ENCODE measurements at places on chromosomes 4 and X.

- DNase-seq = no peak
Measured at GRCh38 chr4:62394766-62395165, 1194.6 kb downstream of the ADGRL3 start.

DNA sequence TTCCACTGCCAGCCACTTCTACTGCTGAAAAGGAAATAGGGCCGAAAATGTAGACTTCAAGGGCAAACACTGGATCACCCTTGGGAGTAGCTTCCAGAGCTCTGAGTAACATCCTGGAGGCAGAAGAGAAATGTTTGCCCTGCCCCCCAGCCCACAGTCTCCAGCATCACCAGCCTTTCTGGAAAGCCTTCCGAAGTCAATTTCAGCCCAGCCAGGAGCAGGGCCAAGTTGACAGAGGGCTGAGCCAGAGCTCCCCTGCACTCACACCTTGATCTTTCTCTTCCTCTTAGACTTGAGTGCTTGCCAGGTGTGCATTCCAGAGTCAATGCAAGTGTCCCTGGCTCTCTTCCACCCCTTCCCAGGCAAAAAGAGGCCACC is 35.2 kb downstream of the SLC25A5 start:
- peak; percentile 87 for DNase-seq

GRCh38 chr4:101191302-101192098 is 155.8 kb downstream of the PPP3CA start:
- DNase-seq = peak; percentile 96

DNA sequence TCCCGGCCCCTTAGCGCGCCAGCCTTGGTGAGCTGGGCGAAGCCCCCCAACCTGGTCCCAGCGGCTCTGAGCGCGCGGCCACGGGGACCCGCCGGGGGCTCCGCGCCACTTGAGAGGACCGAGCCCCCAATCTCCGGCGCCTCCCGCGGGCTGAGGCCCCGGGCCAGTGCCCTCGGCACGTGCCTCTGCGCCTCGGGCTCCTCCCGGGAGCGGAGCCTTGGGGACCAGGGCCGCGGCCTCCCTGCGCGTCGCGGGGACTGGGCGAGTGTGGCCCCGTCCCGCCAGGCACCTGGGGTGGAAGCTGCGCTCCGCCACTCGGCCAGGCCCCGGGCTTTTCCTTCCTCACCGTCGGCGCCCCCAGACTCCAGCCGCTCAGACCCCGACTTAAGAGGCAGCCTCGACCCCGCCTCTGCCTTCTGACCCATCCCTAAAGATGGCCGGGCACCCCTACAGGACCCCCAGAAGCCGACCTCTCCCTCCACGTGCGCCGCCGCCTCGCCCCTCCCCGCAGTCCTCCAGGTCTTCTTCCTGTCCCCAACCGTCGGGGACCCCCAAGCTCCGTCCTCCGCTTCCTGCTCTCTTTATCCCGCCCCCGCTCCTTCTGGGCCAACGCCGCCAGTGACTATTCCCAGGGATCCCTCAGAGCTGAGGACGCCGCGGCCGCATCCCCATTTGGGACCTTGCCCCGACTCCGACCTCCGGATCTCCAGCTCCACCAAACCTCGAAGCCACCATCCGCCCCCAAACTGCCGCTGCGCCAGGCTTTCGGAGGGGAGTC is 752 bp downstream of the ERAS start:
- DNase-seq = no peak

DNA sequence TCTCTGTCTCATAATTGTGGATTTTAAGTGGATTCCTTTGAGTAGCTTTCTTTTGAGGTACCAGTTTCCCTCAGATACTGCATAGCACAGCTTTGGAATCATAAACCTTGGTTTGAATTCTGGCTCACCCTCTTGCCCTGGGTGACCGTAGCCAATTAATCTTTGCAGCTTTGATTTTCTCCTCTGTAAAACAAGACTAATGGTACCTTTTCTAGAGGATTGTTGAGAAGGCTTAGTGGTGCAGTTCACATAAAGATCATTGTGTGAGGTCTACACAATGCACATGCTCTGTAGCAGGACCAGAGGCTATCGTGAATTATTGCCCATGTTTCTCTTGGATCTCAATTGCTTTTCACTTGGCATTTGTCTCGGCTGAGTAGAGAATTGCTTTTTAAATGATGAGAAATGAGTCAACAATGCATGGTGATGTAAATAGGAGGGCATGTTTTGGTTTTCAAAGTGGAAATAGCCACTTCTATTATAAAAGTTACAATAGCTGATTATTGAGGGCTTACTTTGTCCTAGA is 47.9 kb downstream of the TMEM131L start:
- DNase-seq = peak; percentile 73

DNA sequence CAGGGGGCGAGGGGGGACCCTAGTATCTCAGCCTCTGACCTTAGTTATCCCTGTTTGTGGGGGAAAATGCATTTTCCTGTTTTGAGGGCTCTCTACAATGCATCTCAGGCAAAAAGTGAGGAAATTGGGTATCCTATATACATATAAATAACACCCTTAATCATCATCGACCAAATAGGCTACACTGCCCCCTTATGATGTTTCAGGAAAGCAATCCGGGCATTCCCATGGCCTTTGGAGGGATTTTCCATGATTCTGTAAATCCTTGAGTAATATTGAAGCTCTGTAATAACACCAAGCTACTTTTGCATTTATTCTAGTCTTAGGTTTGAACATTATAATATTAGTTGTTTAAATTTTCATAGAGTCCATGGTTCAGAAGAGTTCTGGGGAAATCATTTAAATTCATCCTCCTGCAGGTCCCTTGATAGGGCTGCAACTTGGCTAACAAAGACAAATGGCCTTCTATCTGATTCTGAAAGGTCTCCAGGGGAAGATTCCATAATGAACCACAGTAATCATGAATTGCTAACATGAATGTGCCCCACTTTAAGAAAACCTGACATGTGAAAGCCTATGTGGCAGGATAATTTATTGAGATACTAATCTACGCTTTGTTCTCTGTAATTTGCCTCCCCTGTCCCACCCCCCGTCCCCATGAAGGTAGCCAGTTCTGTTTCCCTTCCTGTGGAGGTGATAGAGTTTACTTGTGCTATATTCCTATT is 91.5 kb upstream of the SCOC start:
- DNase-seq = peak; percentile 43

DNA sequence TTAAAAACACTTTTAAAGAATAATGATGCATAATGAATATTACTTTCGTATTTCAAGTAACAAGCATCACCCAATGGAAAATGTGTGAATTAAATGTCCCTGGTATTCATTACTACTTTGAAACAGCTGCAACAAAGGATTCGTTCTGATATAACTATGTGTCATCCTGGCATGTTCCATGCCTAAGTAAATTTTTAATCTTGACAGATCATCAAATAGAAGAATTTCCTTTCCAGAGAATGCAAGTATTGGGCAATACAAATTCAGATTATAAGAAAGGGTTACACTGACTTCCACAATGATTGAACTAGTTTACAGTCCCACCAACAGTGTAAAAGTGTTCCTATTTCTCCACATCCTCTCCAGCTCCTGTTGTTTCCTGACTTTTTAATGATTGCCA is 105.3 kb downstream of the SPCS3 start:
- DNase-seq = peak; percentile 73

Data from fibroblast of pulmonary artery (primary cell).